ENCODE measurements at places on chromosomes 11 and 22.

GRCh38 chr22:45893516-45893915 lies 83.4 kb downstream of the WNT7B start:
- DNase-seq = no peak

- no peak for DNase-seq
Observed at GRCh38 chr11:43222215-43222614, 89.6 kb upstream of the API5 start.

DNA sequence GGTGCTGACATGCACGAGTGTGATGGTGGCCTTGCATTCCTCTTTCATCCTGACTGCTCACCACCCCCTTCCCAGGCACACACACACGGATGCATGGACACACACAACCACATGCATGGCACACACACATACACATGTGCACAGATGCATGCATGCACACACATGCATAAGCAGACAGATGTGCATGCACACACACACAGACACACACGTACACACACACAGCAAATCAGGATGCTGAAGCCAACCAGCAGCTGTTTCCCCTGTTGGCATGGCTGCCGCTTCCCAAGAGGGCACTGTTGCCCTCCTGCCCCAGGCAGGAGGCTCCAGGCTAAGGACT lies 15.3 kb downstream of the OSBPL5 start:
- DNase-seq = no peak

DNA sequence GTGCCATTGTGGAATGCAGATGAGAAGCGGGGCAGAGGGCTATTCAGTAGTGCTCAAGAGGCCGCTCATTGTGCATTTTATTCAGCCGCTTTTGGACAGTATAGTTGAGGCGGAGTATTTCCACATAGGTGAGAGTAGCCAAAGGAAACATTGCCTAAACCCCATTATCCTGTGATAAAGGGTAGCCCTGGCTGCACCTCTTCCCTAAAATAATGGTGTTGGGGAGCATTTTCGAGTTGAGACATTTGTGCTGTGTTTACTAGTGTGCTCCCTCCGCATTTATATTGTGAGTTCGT lies 68.8 kb downstream of the SPECC1L start:
- no peak for DNase-seq

DNA sequence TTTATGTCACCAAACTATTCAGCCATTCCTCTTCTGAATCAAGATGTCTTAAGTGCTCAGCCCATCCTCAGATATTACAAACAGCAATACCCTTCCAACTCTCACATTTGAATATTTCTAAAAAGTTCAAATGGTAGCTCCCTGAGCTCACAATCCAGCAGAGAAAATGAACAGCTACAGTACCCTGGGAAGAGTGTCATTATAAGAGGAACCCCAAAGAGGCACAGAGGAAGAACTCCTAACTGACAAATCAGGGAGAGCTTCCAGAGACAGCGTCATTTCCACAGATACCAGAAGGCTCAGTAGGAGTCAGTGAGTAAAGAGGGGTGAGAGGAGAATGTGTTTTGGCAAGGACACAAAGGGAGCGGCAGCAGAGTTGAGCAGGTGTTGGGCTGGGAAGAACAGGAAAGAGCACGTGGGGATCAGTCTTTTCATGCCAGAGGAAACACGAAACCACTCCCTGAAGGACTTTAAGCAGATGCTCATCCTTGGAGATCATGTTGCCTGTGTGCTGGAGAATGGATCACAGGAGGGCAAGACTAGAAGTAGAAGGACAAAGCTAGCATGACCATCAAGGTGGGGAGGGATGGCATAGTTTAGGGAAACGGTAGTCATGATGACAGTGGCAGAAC lies 4.3 kb downstream of the CLTCL1 start:
- DNase-seq = no peak

- no peak for DNase-seq
Observed at GRCh38 chr11:65785319-65786007, 1.4 kb upstream of the OVOL1 start.

- no peak for DNase-seq
Observed at GRCh38 chr22:41132550-41132949, 40.2 kb downstream of the EP300 start.

DNA sequence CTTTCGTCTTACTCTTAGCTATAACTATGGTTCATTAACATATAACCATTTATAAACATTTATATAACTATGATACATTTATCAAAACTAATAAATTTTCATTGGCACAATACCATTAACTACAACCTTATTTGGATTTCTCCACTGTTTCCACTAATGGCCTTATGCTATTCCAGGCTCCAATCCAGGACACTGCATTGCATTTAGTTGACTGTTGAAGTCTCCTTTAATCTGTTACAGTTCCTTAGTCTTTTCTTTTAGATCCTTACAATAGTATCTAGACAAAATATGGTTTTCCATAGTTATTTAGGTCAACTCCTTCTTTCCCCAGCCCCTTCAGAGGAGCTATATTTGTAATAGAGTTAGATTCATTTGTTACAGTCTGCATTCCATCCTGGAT lies 47.2 kb downstream of the CCDC34 start:
- DNase-seq = no peak
